Lung (tissue), 17 donors: ENCODE measurements at places on chromosomes 12 and 14. TPM values are rescaled to one million over a fixed set of nuclear protein-coding genes. Genes with fewer than 3 reads are reported as not detected.

KRT85 gene
- total RNA-seq, result not detected

KRT3 gene
- not detected for total RNA-seq

ZNF26 gene
- total RNA-seq, result 15.5 TPM

KRT75 gene
- not detected for total RNA-seq

CNTN1 gene
- 1.8 TPM for total RNA-seq

LHX5 gene
- total RNA-seq, result not detected

RBP5 gene
- 2.7 TPM for total RNA-seq
